ENCODE measurements at places on chromosomes 2 and 18.

DNA sequence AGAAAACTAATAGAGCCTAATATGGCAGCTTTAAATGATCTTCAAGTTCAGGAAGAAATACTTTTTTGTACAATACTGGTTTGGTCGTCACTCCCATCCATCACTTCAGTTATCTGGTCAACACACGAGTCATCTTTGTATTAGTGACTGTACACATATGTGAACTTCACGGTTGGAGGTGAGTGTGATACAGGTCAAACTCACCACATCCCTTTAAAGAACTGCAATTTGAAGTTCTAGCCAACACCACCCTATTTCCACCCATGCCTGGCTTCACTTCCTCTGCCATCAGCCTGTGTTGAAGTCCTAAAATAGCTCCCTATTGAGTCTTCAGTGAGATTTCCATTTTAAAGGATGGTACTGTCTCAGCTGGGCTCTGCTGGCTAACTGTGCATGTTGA is 361.9 kb downstream of the TXNL1 start:
- no peak for DNase-seq

DNA sequence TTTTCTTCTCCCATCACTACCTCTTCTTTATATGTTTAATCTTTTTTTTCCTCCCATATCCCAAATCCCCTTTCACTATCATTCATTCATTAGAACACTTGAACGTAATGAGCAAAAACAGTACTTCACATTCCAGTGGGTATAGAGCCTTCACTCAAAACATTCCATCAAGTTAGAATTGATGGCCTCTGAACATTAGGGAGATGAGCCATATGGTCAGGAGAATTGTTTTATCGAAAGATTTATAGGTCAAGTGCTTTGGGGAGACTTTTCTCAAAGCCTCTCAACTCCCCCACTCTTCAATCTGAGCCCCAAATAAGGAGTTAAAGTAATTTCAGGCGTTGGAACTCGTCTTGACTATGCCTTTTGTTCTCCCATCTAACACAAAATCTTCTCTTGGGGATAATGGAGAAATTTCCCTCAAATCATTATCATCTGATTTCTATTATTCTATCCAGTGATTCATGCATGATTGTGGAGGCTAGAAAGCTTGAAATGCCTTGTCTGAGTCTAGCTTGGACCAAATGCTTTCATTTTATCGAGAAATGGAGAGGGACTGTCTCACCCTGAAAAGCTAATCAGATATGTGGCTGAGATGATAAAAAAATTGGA is 79.2 kb downstream of the KIAA2012 start:
- DNase-seq = no peak

- DNase-seq = no peak
These were observed 14.8 kb upstream of the DTNA start for GRCh38 chr18:34695310-34695709.

DNA sequence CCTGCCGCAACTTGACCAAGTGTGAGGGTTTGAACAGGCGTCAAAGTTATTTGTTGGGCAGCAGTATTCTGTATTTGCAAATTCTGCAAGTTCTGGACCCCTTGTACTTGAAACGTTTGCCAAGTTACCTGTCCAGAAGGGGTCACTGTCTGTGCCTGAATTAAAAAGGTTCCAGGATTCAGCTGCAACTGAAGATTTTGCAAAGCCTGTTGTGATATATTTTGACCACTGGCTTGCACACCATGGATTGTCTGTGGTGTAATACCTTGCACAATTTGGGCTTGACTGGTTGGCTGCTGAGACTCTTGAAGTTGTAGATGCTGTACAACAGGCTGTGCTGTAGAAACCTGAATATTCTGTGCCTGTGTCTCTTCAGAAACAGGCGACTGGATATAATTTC is 10.2 kb downstream of the SP3 start:
- DNase-seq = no peak

DNA sequence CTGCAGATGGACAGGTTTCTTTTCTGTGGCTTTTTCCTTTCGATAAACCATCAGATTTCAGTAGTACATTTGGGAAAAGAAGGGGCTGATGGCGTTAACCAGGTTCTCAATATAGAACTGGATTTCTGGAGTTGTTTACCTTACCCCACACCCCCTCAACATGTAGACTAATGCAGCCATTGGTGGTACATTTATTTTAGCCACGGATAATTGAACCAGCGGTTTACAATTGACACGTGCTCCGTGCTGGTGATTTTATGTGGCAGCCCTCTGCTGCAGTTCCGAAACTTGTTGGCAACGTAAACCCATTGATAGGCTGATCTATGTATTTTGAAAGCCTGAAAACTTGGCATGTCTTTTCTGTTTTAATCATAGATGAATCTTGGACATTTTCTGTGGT is 5.4 kb downstream of the SOX11 start:
- no peak for DNase-seq

GRCh38 chr2:96470636-96471035 is 34.5 kb downstream of the NEURL3 start:
- peak; percentile 71 for DNase-seq

- DNase-seq = no peak
These were observed 24.0 kb downstream of the CMPK2 start for GRCh38 chr2:6841537-6842287.

DNA sequence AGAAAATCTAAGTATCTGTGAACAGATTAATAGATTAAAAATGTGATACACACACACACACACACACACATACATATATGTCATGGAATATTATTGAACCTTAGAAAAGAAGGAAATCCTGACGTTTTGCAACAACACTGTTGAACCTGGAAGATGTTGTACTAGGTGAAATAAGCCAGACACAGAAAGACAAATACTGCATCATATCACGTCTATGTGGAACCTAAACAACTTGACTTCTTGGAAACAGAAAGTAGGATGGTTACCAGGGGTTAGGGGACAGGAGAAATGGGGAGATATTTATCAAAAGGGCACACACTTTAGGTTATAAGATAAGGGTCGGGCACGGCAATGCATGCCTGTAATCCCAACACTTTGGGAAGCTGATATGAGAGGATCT is 698.4 kb upstream of the ID2 start:
- no peak for DNase-seq

DNA sequence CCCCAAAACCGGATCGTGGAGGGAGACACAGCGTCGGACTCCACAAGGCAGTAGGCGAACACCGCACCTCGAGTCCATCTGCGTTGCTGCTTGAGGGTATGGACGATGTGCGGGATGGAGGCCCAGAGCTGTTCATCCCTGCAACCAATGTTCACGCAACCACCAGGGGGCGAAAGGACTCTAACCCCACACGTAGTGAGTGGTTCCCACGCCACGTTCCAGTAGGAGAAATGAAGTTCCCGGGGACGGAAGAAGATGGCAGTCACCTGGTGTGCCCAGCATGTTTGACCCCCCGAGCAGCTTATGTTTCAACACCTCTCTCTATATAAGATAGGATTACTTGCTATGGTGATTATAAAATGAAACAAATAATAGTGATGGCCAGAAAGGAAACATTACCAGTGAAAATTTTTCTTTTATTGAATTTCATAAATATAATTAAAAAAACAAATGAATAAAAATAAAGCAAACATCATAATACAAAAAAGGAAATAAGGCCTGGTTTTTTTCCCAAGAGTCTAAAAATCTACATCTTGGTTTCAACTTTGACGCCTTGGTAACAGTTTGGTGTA is 184.3 kb downstream of the SH3BP4 start:
- DNase-seq = peak; percentile 71

DNA sequence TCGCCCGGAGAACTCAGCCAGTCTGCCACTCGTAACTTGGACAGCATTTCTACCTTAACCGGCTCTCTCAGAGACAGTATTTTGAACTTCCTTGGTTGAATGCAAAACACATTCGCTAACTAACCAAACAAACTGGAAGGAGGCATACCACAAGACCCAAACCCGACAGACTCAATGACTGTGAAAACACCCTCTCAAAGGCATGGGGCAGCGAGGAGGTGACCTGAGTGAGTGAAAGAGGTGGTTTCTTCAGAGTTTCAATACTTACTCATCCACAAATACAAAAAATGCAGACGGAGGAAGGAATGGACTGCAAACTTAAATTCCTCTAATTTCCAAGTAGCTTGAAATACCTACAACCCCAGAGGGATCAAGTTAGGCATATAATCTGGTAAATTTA is 132.9 kb downstream of the GAREM1 start:
- no peak for DNase-seq

DNA sequence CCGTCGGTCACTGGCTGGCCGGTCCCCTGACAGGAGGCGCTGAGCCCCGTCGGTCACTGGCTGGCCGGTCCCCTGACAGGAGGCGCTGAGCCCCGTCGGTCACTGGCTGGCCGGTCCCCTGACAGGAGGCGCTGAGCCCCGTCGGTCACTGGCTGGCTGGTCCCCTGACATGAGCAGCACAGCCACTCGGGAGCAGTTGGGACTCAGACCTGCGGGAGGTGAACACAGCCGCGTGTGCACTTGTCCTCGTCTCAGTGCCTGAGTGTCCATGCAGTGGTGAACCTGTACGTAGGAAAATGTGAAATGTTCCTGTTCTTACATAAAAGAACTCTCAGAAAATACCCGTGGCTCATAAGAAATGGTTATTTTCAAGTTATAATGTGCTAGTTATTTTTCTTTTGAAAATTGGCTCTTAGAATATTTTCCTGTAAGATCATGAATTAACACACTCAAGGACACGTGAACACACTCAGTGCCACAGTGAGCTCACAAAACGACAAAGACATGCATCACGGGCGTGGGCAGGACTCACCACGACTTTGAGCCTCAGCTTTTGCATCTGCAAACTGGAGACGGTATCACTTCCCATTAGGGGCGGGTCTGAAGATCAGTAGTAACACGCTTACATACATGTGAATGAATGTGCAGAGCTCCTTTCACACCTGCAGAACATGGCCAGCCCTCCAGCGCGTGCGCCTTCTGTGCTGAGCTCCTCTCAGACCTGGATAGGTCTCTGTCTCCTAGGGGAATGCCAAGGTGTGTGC is 21.1 kb upstream of the NFATC1 start:
- DNase-seq = no peak

- no peak for DNase-seq
These were observed 157.2 kb upstream of the TMEM200C start for GRCh38 chr18:6052449-6052913.

DNA sequence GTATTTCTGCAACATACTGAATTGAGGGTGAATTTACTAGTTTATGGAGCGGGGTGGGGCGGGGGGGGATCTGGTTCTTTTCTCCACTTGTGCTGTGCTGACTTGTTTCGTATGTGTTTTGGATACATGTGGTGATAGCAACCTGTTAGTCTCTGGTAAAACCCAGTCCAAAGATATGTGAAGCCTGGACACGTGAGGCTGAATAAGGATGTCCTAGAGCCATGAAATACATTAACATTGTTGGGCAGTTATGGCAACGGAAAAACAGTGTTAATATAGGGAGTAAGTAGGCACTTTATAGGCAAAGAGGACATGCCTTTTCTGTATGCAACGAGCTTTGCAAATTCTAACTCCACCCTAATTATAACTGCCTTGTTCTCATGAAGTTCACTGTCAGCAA is 42.1 kb upstream of the NEMP2 start:
- DNase-seq = no peak

GRCh38 chr2:215635071-215635787 is 199.4 kb upstream of the FN1 start:
- no peak for DNase-seq

- no peak for DNase-seq
These were observed 285.2 kb downstream of the MYCN start for GRCh38 chr2:16225545-16225944.

DNA sequence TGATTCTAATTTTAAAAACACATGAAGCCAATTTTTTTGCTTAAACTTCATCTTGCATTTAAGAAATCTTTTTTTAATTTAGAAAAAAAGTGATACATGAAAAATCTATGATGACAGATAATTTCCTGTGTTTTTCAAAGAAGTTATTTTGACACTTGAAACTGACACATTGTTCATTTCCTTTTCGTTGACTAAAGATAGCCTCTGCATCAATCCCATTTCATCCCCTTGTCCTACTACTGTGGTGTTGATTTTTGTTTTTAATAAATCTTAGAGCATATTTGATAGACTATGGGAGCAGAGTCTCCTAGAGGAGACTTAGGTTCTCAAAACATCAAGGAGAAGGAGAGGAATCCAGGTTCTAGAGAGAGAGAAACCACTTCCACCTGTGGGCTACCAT is 70.9 kb downstream of the ACVR1C start:
- no peak for DNase-seq

- no peak for DNase-seq
These were observed 67.7 kb upstream of the GLI2 start for GRCh38 chr2:120667981-120668380.

- DNase-seq = no peak
These were observed 909.2 kb upstream of the FANCL start for GRCh38 chr2:59150217-59150849.

- DNase-seq = peak; percentile 65
These were observed 80.7 kb upstream of the LDLRAD4 start for GRCh38 chr18:13137670-13138419.

DNA sequence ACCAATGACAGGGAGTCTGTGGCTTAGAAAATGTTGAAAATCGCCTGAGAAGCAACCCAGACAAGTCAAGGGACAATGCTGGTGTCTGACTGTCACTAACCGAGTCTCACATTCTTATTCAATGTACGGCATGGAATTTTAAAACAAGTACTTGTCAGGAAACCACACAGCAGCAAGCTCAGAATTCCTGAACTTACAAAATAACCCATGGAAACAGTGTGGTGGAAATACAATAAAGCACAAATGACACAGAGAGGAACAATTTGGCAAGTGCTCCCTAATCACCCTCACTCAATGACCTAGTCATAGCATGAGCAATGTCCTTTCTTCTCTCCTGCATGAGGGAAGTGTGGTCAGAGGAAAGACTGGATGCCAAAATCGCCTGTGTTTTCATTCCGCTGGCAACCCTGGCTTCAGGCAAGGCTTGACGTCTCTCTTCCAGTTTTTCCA is 154.0 kb downstream of the SATB2 start:
- DNase-seq = no peak

GRCh38 chr2:46076251-46076650 is 221.0 kb upstream of the EPAS1 start:
- no peak for DNase-seq

- DNase-seq = no peak
These were observed 60.4 kb downstream of the CCDC138 start for GRCh38 chr2:108847000-108847399.

- no peak for DNase-seq
These were observed at the start of gene NETO1 for GRCh38 chr18:72867746-72868584. NETO1 (minus strand) TSS chr18:72867987; CDS start chr18:72867291, 696 bp downstream.

DNA sequence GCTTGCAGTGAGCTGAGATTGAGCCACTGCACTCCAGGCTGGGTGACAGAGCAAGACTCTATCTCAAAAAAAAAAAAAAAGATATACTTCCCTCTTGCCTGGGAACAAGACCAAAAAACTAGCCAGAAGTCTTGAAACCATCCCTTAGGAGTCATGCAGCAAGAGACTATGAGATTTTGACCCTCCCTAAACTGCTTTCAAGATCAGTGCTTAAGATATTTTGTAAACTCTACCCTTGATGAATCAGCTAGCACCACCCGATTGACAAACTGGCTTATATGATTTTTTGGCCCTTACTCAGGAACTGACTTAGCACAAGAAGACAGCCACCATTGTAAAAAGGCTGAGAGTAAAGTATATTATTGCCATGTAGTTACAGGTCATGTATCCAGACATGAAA is 3.8 kb downstream of the SULT1C3 start:
- no peak for DNase-seq

- DNase-seq = no peak
These were observed 6.1 kb downstream of the C2orf76 start for GRCh38 chr2:119360423-119360966.

Measured in activated CD4-positive, alpha-beta T cell treated with anti-CD3 and anti-CD28 coated beads for 48 hours (primary cell).